H9 (cell line): ENCODE measurements at places on chromosomes 16 and 17. TPM values are rescaled to one million over a fixed set of nuclear protein-coding genes. Genes with fewer than 3 reads are reported as not detected.

The KIF19 gene
- 0.13 and 0.18 TPM in 2 replicates for total RNA-seq

The CCL3 gene
- not detected in 2 replicates for total RNA-seq

The ARRB2 gene
- total RNA-seq = 75.3 and 81.1 TPM in 2 replicates

DNA sequence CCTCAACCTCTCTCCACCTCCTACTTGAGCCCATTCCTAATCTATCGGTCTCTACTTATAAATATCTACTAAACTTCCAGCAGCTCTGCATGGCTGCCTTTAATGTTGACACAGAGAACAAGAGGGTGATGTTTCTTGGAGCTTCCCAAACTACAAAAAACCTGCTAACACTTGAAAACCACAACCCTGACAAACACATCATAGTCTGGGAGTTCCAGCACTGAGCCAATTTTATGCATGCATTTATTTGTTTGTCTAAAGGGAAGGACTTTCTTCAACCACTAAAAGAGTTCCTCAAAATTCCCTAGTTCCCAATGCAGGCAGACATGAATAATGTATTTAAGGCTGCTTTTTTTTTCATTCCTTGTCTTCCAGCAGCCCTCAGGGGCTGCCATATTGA lies 331.8 kb upstream of the XYLT1 start:
- no peaks in the 10 kb centered on the region for H3K27me3 ChIP-seq
- H3K27ac ChIP-seq = no peak overlapping the region
- no peaks in the 10 kb centered on the region for H3K36me3 ChIP-seq
- DNase-seq = no peak
- H3K4me3 ChIP-seq = no peak overlapping the region

DNA sequence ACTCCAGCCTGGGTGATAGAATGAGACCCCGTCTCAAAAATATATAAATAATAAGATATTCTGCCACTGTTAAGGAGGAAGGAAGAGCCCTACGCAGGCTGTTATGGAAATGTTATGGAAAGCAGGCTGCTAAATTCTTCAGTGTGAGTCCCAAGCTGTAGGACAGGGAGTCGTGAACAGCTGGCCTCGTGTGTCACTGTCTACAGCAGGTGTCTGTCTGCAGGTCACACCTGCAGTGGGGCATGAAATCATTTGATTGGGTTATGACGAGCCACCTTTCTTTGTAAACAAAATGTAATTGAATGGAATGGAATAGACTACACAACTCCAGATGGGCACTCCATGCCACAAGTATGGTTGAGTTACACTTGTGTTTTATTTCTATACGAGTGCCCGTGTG lies 15.6 kb upstream of the LITAF start:
- H3K4me1 ChIP-seq = no peaks in the 10 kb centered on the region
- no peaks in the 10 kb centered on the region for H3K36me3 ChIP-seq
- H3K4me3 ChIP-seq = no peak overlapping the region
- no peaks in the 10 kb centered on the region for H3K27me3 ChIP-seq
- DNase-seq = no peak

GRCh38 chr16:866252-866896 lies 65.8 kb upstream of the GNG13 start:
- DNase-seq = no peak
- no peaks in the 10 kb centered on the region for H3K27me3 ChIP-seq
- H3K4me3 ChIP-seq = no peak overlapping the region
- 0 out of 2 replicates have a peak, but pooled peaks cover 3% of the 10 kb centered on the region for H3K36me3 ChIP-seq

DNA sequence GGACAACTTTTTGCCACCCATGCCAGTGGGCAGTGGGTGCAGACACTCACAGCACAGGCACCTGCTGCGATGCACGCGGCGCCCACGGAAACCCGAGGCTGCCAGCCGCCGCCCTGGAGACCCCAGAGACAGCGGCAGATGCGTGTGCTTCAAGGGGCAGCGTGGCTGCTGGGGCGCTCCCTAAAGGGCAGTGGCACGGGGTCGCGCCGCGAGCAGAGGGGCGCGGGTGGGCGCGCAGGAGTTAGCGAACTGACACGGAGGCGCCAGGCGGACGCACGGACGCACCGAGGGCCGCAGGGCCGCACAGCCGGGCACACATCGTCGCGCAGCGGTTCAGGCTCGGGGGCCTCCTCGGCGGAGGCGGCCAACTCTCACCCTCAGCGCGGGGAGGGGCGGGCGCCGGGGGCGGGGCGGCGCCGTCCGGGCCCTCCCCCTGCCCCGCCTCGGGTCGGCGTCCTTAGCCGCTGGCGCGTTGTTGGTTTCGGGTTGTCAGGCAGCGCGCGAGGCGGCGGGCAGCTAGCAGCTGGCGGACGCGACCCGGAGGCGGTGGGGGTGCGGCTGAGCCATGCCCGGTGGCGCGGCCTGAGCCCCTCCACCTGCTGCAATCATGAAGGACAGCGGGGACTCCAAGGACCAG lies at the start of gene KIF19:
Gene KIF19, plus strand, starts transcription at position 484 of the 637 bp plus-strand sequence. Its CDS starts 124 bp downstream, at position 608.
- H3K27me3 ChIP-seq = no peaks in the 10 kb centered on the region; the same call in 1 of the 2 replicates
- H3K4me1 ChIP-seq = no peaks in the 10 kb centered on the region
- peak within 1 kb of the TSS; percentile 51 for H3K4me3 ChIP-seq

DNA sequence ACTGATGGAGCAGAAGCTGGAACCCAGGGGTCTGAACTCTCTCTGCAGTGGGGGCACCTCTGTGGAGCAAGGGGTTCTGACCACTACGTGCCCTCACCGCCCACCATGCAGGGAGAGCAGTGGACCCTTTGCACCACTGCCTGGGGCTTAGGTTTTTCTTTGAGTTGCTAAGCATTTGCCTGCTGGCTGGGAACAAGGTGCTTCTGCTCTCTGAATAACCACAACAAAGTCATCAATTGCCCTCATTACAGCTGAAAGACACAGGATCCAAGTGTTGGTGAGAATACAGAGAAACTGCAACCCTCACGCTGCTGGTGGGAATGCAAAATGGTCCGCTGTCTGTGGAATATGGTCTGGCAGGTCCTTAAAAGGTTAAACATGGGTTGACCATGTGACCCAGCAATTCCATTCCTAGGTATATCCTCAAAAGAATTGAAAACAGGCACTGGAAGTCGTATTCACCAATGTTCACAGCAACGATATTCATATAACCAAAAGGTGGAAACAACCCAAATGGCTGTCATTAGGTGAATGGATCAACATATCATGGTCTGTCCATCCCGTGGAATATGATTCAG lies 22.8 kb downstream of the NLRC3 start:
- peaks cover 4% of the 10 kb centered on the region; the same call in 1 of the 2 replicates for H3K4me1 ChIP-seq
- DNase-seq = peak; percentile 66
- H3K36me3 ChIP-seq = peaks cover 9% of the 10 kb centered on the region; the same call in 2 of the 3 replicates
- H3K4me3 ChIP-seq = peak overlapping the region; percentile 48; the same call in 1 of the 3 replicates

GRCh38 chr17:9470171-9470570 lies 105.4 kb downstream of the STX8 start:
- peaks cover 4% of the 10 kb centered on the region; the same call in 1 of the 2 replicates for H3K4me1 ChIP-seq
- H3K36me3 ChIP-seq = no peaks in the 10 kb centered on the region
- DNase-seq = no peak
- H3K4me3 ChIP-seq = no peak overlapping the region
- no peak overlapping the region for H3K27ac ChIP-seq
- no peaks in the 10 kb centered on the region for H3K27me3 ChIP-seq

- peak overlapping the region; percentile 69 for H3K4me3 ChIP-seq
- no peaks in the 10 kb centered on the region for H3K4me1 ChIP-seq
- no peaks in the 10 kb centered on the region for H3K27me3 ChIP-seq
Measured at GRCh38 chr16:48622456-48623303, 12.7 kb upstream of the N4BP1 start.

The OR1A1 gene
- total RNA-seq = not detected in 2 replicates

GRCh38 chr16:29848420-29849297 lies 14.4 kb downstream of the CDIPT start:
- H3K4me3 ChIP-seq = no peak overlapping the region
- H3K36me3 ChIP-seq = no peaks in the 10 kb centered on the region
- DNase-seq = peak; percentile 84
- H3K27ac ChIP-seq = no peak overlapping the region

The FAM171A2 gene
- total RNA-seq = 27.3 and 27.5 TPM in 2 replicates

GRCh38 chr17:57337390-57337789 lies 81.1 kb downstream of the MSI2 start:
- H3K4me1 ChIP-seq = peaks cover 18% of the 10 kb centered on the region
- H3K4me3 ChIP-seq = no peak overlapping the region
- no peak for DNase-seq
- no peaks in the 10 kb centered on the region for H3K27me3 ChIP-seq
- peaks cover 12% of the 10 kb centered on the region for H3K36me3 ChIP-seq
- no peak overlapping the region for H3K27ac ChIP-seq

The SLFN12L gene
- not detected in 2 replicates for total RNA-seq

- H3K27ac ChIP-seq = no peak overlapping the region
- no peaks in the 10 kb centered on the region for H3K36me3 ChIP-seq
- H3K4me1 ChIP-seq = no peaks in the 10 kb centered on the region; the same call in 1 of the 2 replicates
- H3K27me3 ChIP-seq = no peaks in the 10 kb centered on the region
Measured at GRCh38 chr17:37365589-37365988, 10.2 kb upstream of the C17orf78 start.

DNA sequence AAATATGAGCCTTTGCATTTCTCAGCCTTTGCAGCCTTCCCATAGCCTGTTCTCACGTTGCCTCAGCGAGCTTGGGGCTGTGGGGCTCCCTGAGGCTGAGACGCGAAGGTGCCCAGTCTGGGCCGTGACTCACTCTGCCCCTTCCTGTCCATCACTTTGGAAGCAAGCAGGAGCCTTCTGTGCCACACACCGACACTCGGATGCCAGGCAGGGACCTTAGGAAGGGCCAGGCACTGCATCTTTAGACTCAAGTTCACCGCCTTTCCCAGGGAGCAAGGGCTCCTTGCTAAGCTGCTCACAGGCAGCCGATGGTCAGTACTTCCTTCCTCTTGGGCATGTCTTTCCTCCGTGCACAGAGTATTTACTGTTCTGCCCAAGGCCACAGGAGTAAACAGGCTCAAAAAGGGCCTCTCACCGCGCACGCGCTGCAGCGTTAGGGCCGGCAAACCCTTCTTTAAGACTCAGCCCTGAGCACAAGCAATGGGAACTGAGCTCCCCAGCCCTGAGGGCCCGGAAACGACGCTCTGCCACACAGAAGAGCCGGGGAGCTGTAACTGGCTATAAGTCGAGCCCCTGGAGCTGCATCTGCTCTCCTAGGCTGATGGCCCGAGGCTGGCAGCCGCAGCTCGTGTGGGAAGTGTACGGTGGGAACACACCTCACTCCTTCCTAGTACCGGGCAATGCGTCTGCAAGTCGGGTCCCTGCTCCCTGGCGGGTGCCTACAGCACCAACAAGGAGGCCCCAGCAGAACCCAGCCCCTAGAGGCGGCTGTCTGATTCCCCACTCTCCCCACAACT lies 7.2 kb downstream of the TIMM22 start:
- H3K4me1 ChIP-seq = no peaks in the 10 kb centered on the region
- H3K27ac ChIP-seq = no peak overlapping the region
- H3K27me3 ChIP-seq = no peaks in the 10 kb centered on the region

DNA sequence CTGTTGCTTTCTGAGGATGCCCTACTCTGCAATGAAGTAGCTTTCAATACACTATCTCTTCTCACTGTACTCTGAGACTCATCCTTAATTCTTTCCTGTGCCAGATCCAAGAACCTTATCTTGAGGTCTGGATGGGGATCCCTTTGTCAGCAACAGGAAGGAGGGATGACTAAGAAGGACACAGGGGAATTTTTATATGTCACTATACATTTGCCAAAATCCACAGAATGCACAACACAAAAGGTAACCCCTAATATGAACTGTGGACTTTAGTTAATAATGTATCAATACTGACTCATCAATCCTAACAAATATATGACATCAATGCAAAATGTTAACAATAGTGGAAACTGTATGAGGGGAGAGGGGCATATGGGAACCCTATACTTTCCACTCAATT lies 4.7 kb upstream of the RBBP6 start:
- H3K4me3 ChIP-seq = no peak overlapping the region
- peaks cover 2% of the 10 kb centered on the region for H3K36me3 ChIP-seq
- no peaks in the 10 kb centered on the region for H3K4me1 ChIP-seq
- no peaks in the 10 kb centered on the region for H3K27me3 ChIP-seq

DNA sequence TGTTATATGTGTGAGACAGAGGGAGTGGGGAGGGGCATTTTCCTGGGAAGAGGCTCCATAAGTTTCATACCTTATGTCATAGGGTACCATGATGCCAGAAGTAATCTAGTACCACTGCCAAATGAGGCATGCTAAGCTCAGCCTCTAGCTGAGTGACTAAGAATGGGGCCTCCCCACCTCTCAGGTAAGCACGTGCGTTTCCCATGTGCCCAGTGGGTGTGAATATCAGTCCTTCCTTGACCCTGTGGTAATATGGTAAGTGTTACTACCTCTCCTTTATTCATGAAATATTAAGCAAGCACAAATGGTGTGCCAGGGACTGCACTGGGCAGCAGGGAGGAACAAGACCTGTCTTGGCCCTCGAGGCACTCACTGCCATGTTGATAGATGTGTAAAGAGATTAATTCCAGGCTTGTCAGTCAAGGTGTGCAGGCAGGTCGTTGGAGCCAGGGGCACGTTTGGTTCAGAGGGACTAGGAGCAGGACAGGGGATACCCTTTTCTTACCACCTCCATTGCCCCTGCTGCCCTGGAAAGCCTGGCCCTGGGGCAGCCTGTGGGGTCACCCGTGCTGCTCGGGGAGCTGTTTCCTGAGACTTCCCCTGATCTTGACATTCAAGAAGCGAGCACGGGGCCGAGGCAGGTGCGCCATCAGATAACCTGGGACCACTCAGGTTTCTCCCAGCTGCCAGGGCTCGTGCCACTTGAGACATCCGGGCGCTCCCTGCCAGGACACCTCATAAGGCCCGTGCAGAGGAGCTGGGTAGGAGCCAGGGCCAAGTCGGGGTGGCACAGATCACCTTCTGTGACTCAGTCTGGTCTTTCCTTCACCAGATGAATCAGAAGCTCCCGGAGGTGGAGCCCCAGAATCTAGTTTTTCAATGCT lies 8.8 kb downstream of the RSAD1 start:
- no peak for DNase-seq
- no peaks in the 10 kb centered on the region for H3K4me1 ChIP-seq
- H3K4me3 ChIP-seq = no peak overlapping the region

DNA sequence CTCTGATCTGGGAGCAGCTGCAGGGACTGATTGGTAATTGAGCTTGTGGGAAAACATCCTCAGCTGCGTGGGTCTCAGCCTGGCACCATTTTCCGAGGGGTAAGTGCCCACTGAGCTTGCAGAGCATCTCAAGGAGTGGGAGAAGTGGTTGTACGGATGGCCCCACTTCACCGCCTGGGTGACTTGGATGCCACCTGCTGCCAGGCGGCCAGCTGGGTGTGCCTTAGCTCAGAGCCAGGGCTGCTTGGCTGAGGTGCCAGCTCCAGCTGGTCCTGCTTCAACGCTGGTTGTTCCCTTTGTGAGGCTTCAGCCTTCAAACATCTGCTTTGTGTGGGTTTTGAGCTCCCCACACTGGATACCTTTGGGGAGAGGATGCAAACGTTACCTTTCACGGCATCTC lies 482.7 kb upstream of the EEF2KMT start:
- no peaks in the 10 kb centered on the region for H3K36me3 ChIP-seq
- no peaks in the 10 kb centered on the region for H3K4me1 ChIP-seq
- H3K4me3 ChIP-seq = no peak overlapping the region
- H3K27ac ChIP-seq = no peak overlapping the region

DNA sequence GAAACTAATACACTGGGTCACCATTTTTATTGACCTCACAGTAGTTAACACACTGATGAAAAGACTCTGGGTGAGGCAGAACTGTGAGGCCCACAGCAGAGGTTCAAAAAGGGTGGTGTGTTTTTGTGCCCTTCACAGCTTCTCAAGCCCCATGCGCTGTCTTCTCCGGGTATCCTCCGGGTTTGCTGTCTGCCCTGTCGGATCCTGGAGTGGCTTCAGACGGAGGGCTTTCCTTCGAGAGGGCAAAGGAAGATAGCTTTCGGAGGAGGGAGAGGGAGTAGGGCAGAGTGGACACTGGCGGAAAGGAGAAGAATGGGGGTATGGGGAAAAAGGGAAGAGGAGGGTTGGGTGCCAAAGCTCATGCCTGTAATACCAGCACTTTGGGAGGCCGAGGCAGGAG lies 80.8 kb downstream of the CYLD start:
- no peak overlapping the region for H3K4me3 ChIP-seq
- no peak for DNase-seq
- no peaks in the 10 kb centered on the region for H3K27me3 ChIP-seq
- H3K4me1 ChIP-seq = no peaks in the 10 kb centered on the region
- no peaks in the 10 kb centered on the region for H3K36me3 ChIP-seq
- H3K27ac ChIP-seq = no peak overlapping the region
